ENCODE measurements at places on chromosomes 2 and 18.

GRCh38 chr2:32711219-32711618 is 83.4 kb downstream of the TTC27 start:
- no peak for DNase-seq

- DNase-seq: no peak
Observed at GRCh38 chr2:144513388-144514101, 6.4 kb downstream of the ZEB2 start.

- no peak for DNase-seq
Observed at GRCh38 chr2:134359367-134360081, 105.7 kb downstream of the MGAT5 start.

DNA sequence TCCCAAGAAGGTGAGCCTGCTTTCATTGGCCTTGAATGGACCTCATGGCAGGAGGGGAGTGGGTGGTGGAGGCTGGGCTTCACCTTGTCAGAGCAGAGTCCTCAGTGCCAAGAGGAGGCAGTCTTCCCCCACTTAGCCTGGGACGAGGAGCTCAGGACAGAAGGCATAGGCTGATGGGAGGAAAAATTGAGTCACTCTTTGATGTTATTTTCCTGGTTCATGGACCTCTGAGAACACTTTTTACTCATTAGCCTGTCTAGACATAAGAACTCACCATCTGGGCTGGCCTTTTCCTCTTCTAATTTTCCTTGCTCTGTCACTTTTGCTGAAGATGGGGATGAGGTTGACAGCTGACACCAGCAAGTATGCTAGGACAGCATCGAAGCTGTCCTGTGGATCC is 225.7 kb upstream of the TNP1 start:
- no peak for DNase-seq

GRCh38 chr2:26587994-26588393 is 53.2 kb downstream of the CIB4 start:
- no peak for DNase-seq

GRCh38 chr18:26908906-26909305 is 43.4 kb upstream of the AQP4 start:
- DNase-seq: no peak

- DNase-seq: no peak
Observed at GRCh38 chr2:160666154-160667060, 172.8 kb upstream of the RBMS1 start.

DNA sequence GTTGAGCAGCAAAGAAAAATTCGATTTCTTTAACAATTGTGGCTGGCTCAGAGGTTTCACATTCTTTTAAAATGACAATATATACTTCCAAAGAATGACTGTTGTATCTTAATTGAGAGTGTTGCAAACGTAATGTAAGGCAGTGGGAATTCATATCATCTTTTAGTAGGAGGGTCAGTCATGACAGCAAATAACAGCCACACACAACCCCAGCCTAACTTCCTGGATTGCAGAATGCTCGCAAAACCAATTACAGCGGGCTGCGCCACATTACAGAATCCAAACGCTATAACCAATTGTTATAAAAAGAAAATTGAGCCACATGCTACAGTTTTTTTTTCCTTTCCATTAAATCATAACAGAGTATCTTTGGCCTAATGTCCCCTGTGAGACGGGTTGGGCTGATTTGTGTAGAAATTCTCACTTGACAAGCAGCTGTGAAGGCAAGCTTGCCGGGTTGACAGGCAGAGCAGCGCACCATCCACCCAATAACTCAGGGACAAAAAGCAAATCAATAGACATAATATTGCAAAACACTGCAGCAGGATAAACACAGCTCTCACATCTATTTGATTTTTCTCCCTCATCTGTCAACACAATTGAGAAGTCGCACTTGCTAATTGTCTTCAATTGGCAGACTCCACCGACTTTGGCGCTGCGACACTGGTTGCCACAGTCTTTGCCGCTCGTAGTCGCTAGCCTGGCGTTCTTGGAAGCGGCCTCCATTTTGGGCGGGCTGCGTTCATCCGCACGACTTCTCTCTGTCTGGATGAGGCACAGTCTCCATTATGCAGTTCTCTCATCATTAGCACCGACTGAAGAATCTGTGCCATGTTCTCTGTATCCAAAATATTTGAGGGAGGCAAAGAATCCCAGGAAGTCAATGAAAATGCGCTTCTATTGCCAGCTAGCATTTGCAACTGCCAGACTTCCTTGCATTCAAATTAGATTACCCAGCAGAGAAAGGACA is 95.0 kb upstream of the CCDC68 start:
- no peak for DNase-seq

DNA sequence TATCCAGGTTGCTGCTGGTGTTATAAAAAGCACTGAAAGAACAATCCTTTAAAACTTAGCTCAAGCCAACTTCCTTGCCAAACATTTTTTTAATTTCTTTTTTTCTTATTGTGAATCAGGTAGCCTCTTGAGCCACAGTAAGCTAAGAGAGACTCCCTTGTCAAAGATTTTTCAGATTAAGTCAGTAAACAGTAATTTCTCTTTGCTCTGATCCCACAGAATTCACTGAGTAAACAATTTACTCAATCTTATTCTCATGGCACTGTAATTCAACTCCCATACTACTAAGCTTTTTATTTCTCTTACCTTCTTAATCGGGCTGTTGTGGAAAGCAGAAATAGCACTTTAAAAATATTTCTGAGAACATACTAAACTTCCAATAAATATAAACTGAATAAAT is 82.7 kb downstream of the C2orf74 start:
- no peak for DNase-seq

DNA sequence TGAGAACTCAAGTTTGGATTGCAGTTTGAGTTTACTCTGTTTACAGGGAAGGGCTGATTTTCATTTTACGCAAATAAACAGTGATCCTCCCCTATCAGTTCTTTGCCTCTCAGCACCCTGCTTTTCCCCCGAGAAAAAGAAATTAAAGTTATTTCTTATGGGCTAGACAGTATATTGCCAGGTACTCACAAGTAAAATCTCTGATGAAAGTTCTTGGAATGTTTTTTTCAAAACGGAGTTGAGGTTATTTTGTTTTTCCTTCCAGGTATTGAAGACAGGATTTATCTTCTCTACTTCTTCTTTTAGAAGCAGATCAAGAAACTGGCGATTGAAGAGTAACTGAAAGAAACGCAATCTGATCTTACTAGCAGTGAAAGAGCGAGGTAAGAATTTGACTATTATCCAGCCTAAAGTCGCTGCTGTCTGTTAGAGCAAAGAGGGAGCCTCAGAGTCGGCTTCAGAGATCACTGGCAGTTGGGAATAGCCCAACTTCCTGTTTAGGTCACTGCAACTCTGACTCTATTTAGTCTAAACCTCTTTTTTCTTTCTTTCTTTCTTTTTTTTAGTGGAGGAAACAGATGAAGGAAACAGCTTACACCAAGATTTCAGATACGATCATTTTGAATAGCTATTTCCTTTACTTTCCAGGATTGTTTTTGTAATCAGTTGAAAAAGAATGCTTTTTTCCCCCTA is at the start of gene TFPI:
TSS of gene TFPI (minus strand) at position 425 of the 693 bp plus-strand sequence. CDS start 50,667 bp downstream, outside the sequence.
- DNase-seq: no peak

DNA sequence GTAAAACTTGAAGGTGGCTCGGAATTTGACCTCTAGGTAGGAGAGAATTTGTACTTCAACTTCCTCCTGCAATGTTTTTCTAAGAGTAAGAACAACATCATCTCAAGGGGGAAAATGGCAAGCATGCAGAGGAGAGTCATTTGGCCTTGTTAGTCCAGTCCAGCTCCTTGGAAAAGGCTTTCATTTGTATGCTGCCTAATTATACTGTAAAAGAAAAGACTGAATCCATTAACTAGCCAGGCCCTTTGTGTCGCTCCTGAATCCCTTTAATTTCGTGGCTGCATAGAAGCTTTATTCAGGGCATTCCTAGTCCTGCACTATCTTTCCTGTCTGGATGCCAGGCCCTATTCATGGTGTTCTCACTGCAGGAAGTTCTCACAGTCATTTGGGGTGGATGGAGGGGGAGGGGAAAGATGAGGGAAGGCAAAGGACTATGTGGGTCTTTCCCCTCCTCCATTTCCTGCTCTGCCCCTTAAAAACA is 36.0 kb downstream of the PHLPP1 start:
- no peak for DNase-seq

DNA sequence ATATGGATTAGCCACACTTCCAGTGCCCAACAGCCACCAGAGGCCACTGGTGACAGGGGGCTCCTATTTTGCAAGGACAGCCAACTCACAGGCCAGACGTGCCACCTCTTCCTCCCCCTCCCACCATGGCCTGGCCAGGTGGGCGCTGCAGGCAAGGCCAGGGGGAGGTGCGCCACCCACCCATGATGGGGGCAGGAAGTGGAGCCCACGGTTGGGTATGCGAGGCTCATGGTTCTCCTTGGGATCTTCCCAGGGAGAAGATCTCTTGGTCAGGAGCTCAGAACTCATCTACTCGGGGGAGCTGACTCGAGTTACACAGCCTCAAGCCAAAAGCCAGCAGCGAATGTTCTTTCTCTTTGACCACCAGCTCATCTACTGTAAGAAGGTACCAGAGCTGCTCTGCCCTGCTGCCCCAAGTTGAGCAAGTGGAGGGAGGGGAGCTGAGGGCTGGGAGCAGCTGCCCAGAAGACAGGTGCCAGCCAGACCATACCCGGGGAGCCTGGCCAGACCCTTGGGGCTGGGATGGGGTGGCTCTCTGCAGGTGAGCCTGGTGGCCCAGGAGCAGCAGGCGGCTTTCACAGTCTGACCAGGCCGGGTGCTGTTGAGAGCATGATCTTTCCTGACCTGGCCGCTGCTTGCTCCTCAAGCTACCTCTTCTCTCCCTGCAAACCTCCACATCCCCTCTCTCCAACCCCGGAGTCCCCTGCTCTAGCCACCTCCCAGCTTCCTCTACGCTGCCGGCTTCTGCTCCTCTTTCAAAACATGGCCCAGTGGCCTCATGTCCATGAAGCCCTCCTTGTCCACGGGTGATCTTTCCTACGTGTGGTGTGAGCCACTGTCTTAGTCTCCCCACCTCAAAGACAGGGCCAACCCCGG is 49.8 kb downstream of the FAM168B start:
- no peak for DNase-seq

GRCh38 chr2:238865015-238865719 is 17.3 kb downstream of the TWIST2 start:
- DNase-seq: no peak

DNA sequence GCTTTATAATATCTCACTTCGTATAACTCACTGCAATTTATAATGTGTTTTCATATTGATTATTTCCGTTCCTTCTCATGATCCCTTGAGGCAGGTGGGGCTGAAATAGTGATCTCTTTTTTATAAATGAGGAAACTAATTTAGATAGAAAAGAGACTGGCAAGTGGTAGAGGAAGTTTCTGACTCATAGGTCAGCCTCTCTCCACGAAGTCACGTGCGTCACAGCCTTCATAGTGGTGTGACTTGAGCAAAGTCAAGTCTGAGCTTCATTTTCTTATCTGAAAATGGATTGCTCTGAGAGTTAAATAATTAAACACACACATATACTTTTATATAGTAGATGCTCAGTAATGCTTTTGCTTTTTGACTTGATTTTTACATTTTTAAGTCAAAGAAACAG is 19.9 kb downstream of the ABCG5 start:
- DNase-seq: no peak

DNA sequence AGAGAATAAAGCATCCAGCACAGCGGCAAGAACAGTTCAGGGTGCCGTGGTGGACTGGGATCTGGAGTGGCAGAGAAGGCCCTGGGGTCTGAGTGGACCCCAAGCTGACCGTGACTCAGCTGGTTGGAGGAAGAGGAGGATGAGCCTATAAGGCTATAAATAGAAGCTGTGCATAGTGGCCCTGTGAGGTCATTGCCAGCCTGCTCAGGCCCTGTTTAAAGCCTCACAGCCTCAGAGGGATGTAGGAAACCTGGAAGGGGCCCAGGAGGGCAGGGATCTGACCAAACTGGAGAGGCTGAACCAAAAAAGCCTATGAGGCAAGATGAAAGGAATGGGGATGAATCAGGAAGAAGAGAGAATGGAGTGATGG is 11.3 kb upstream of the DES start:
- DNase-seq: no peak

DNA sequence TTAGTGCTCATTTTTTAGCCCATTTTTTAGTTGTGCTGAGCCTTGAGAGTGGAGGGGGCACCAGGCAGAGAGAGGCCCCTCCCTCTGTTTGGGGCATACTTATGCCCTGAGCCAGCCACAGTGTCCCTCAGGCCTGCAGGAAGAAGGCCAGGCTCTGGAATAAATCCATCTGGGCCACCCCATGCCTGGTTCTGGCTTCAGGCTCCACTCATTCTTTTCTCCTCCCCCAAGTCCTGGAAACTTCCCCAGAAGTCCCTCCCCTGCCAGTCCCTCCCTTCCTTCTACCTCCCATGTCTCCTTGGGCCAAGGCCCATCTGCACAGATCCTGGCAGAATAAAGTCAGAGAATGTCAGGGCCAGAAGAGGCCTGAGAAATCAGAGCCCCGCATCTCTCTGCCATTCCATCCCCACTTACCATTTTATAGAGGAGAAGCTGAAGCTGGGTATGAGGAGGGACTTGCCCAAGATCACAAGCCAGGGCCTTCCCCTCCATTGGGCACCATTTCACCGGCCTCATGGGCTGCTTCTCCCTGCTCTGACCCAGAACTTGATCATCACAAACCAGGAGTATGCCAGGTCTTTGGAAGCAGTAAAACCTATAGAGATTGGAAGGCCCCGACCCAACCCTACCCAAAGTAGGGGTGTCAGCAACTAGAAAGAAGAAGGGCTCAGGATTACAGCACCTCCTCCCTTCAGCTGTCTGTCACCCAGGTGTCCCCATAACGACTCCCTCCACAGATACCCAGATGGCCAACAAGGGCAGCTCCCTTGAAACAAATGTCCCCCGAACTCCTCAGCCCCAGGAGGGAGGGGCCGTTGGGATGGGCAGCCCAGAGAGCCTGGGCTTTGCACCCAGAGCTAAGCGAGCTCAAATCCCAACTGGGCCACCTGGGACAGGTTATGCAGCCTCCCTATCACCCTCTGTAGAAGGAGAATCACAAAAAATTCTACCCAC is 108.4 kb downstream of the POLR1A start:
- no peak for DNase-seq

- DNase-seq: no peak
Observed at GRCh38 chr2:174337337-174338146, 2.8 kb downstream of the SP9 start.

DNA sequence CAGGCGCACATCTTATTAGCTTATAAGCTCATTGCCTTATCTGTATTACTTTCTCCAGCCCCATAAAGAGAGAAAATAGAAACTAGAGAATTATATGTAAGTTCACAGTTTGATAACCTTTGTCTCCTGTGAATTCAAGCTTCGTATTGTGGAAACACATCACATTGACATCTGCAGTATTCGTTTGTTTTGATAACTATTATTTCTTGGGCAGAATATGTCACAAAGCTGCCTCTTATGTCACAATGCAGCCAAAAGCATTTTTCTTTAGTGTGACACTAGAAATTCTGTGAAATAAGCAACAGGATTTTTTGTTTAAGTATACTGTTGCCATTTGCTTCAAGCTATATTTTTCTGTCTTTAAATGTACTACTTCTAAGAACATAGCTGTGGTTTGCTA is 221.5 kb downstream of the DOK6 start:
- DNase-seq: no peak

DNA sequence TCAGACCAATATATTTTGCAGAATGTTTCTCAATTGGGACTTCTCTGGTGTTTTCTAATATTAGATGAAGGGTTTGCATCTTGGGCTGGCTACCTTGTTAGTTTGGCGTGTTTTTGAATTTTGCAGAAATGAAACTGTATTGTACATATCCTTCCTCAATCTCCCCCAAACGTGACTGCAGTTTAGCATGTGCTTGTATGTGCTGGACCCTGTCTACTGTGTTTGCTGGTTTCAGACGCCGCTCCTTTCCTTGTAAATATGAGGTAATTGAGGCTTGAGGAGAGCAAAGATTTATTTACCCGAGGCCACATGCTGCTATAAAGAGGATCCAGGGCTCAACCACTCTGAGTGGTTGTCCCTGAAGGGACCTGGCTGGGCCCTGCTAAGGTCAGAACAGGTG is 57.2 kb downstream of the NGEF start:
- no peak for DNase-seq

All from T-helper 2 cell (primary cell).